ENCODE measurements at places on chromosomes 2 and 18. TPM values are rescaled to one million over a fixed set of nuclear protein-coding genes. Genes with fewer than 3 reads are reported as not detected.

DNA sequence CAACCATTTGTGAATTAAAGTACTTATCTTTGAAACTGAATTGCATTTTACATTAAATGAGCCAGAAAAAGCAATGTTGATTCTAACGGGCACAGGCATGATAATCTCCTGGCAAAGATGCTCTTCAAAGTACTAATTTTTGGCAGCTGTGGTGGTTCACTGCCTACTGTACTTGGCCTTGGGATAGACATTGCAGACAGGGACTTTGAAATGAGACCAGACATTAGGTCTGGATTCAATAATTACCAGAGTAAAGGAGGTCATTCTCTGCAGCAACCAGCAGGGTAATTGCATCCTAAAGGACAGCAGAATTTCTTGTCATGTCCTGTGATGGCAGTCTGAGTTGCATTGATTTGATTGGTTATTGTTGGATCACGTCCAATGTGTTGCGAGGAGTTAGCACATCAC, 986.5 kb downstream of the TDRD15 start:
- DNase-seq = no peak

GRCh38 chr2:215423928-215424540, 11.8 kb downstream of the FN1 start:
- no peak for DNase-seq

- DNase-seq = no peak
Measured at GRCh38 chr18:70337139-70337972, 48.5 kb downstream of the SOCS6 start.

GRCh38 chr2:65158557-65158956, 28.7 kb upstream of the RAB1A start:
- DNase-seq = no peak

DNA sequence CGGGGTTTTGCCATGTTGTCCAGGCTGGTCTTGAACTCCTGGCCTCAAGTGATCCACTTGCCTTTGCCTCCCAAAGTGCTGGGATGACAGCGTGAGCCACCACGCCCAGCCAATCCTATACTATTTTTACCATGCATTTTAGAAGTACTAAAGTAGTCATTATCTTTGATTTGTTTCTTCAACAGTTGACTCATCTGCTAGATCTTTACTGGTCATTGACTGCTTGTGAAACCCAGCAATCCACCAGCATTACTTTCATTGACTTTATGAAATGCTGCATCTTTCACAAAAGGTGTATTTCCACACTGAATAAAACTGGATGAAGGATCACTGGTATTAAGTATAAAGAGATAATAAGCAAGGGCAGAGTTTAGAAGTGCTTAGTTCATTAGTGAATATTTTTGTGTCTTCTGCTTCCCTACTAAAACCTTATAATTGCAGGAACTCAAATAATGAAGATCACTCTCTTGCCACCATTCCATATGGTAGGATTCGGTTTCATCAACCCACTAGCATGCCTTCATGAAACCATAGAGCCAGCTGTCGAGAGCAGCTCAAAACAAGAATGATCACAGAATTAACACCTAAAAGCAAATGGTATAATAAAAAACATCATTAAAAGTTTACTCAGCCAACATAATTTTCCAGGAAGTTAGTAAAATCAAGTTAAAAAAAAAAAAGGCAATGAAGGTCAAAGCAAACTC, 33.1 kb downstream of the IRS1 start:
- DNase-seq = no peak

GRCh38 chr2:88671786-88672427, 19.6 kb upstream of the RPIA start:
- no peak for DNase-seq

DNA sequence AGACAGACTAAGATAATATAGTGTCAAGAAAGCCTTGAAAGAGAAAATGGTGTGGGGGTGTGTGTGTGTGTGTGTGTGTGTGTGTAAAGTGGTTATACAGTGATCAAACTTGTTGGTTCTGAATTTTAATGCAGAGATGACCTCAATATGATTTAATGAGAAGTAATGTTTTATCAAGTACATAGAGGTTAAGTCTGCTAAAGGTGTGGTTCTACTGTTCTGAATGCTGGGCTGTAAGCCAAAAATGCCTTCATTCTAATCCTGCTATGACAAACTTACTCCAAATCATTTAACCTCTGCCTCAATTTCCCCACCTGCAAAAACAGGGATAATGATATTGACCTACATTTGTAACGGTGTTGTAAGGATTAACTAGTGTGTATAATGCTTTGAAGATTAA, 87.9 kb downstream of the WDPCP start:
- DNase-seq = no peak

GRCh38 chr18:9359796-9360195, 25.2 kb downstream of the TWSG1 start:
- DNase-seq = no peak

Gene DCC
- total RNA-seq = 1.3 TPM

- no peak for DNase-seq
Measured at GRCh38 chr2:37146062-37146461, 10.7 kb downstream of the EIF2AK2 start.

- peak; percentile 30 for DNase-seq
Measured at GRCh38 chr2:223760838-223761502, 76.4 kb downstream of the AP1S3 start.

DNA sequence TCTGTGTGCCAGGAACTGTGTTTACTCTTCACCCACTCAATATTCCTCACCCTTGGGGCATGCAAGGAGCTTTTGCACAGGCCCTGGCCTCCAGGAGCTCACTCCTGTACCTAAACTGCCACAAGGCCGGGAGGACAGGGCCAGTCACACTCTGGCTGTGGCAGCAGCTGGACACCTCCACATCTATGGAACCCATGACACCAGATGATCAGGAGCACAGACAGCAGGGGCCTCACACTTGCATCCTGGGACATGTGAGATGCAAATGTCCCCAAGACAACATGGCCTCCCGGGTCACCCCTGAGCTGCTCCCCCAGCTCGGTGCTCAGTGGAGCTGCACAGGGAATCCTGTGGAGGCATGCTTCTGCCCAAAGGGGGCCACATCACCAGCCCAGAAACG, 61.8 kb upstream of the SLC66A3 start:
- no peak for DNase-seq

DNA sequence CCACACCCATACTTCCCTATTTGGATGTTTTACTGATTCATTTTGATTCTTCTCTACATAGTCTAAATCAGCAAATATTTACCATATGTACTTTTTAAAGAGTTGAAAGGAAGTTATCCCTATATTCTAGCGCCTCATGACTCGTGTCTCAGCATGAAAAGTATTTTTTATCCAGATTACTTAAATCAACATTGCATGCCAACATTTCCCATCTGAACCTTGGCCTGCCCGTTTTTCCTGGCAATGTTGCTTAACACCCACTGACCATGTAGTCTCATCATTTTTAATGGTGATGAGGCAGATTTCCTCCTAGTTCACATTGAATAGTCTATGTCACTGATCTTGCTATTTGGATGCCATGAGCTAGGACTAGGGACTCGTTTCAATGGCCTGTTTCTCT, 13.2 kb upstream of the SCYGR5 start:
- no peak for DNase-seq

DNA sequence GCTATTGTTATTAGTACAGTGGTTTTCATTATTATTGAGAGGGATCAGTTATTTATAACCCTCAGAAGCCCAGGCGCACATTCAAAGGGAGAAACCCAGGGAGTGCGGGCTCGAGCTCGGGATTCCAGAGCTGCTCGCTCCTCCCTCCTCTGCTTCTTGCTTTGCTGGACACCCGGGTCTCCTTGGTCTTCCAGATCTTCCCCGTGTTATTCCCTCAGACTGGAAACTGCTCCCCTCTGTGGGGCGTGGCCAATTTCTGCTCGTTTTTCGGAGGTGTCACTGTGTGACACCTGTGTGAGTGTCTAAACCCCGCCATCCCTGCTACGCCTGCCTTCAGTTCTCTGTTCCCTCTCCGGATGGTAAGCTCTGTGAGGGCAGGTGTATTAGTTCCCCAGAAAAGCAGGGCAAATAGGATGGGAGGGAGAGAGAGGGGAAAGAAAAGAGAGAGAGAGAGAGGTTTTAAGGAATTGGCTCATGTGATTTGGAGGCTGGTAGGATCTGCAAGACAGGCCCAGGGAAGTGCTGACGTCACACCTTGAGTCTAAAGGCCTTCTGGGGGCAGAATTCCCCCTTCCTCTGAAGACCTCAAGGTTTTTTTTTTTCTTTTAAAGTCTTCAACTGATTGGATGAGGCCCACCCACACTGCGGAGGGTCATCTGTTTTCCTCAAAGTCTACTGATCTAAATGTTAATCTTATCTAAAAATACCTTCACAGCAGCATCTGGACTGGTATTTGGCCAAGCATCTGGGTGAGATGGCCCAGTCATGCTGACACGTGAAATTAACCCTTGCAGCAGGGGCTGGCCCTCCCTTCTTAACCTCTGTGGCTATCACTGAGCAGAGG, 457.3 kb upstream of the ID2 start:
- no peak for DNase-seq

- DNase-seq = no peak
Measured at GRCh38 chr18:63253428-63254372, 65.9 kb downstream of the BCL2 start.

DNA sequence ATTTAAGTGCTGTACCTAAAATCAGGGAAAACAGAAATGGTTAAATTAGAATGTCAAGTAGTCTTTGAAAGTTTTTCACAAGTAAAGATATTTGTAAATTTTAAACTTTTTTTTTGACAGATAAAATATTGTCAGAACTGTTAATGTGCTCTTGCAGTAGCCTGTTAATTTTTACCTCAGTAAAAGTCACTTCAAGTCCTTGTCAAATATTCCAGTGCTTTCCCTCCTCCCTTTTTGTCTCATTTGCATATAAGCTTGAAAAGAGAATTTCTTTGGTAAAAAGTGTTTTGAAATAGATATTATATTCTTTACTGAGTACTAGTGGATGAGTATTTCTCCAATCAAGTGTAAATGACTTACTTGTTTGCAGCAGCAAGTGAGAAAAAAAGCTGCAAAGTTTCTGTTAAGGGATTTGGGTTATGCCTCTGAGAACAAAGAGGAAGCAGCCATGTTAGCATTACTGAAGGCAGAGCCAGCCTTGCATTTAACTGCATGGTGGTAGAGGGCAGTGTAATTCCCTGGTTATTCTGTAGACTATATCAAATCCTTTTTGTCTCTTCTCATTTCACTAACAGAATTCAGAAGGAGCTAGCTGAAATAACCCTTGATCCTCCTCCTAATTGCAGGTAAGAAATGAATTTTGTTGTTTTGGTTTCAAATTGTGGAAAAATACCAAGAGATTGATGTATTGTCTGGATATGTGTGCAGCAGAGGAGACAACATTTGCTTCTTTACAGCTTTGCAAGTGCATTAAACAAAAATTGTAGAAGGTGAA, 3.2 kb downstream of the UBE2E3 start:
- peak; percentile 62 for DNase-seq

- DNase-seq = no peak
Measured at GRCh38 chr2:205714058-205714776, 31.9 kb downstream of the NRP2 start.

DNA sequence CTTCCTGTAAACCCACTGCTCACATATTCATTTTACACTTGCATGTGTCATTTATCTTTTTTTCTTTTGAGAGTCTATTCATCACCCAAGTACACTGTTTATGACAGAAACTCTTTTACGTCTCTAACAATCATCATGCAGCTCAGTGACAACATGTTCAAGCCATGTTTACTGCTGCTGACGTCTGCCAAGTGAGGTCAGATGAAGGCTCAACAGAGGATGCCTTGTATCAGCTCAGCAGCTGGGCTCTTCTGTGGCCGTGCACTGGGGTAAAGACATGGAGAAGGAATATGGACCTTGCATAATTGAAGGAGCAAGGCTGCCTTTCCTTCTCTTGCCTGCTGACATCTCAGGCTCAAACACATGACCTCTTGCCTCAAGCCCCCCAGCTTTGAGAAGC, 99.6 kb downstream of the ADD2 start:
- no peak for DNase-seq

GRCh38 chr2:234203135-234203984, 152.9 kb downstream of the SPP2 start:
- peak; percentile 7 for DNase-seq

DNA sequence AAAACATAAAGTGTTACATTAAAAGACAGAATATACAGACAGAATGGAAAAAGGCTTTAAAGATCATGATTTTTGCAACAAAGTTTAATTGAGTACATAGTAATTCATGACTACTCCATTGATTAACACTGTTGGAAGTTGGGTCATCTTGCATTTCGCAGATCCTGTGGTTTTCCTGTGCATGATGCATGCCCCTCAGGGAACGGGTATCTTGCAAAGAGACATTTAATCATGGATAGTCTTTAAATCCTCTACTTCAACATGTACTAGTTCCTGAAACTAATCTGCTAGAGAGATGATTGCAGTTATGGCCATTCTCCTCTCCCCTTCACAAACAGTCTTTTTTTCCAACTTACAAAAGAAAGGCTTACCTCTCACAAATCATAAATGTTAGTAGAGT, 155.6 kb upstream of the DSEL start:
- no peak for DNase-seq

DNA sequence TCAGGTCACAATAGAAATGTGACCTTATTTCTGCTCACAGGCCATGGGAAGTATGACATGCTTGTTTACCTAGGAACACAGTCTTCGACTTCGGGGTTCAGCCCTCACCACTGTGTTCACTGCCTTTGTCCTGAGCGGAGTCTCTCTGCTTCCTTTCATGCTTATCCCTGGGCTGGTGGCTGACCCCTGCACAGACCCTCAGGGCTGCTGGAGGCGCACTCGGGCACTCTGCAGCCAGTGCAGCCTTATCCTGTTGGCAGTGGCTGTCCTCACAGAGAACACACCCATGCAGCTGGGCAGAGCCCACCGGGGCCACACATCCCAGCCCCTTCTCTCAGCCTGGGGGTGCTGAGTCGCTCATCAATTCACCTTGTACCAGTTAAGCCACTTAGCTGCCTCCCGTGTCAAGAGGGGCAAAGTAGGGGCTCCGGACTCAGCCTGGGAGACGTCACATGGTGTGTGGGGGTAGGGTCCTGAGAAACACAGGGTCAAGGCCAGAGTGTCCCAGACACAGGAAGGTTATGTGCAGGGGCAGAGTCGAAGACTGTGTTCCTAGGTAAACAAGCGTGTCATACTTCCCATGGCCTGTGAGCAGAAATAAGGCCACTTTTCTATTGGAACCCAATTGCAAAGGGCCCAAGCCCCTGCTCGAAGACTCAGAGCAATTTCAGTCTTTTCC, 107.5 kb downstream of the FAM210A start:
- DNase-seq = no peak

Gene RFX8
- total RNA-seq = not detected

DNA sequence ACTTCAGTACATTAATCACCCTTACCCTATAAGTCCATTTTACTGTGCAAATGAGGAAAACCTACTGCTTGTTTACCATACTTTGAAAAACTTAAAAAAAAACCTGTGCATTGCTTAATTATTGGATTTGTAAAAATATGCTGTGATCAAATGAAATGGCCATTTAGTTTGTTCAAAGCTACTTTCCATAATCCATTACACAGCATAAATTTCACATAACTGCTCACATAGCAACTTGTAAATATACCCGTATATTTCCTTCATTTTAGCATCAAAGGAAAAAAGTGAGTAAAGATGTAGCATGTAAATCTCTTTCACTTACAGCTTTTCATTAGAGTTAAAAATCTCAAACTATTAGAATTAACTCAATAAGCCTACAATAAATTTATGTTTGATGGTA, 415.1 kb downstream of the NR4A2 start:
- no peak for DNase-seq

All from mucosa of descending colon (tissue), 3 donors.